ENCODE measurements at places on chromosomes 5 and 9.

GRCh38 chr5:98713027-98713426 is 60.4 kb upstream of the RGMB start:
- DNase-seq = no peak

DNA sequence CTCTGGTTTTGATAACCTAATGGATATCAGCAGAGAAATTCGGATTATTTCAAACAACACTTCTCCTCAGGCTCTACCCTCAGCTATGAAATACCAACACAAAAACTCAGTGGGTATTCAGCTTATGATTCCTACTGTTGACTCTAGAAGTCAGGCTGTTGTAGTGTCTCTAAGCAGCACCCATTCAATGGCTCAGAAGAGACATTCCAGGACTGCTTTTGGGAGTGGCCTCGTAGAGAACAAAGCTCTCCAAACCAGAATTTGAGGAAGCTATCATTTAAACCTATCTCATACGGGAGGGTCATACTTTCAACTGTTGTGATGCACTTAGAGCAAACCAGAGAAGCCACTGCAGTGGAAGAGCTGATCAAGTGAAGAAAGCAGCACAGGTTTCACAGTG is 34.1 kb downstream of the ETF1 start:
- DNase-seq = no peak

- DNase-seq = no peak
Observed at GRCh38 chr5:61679562-61679961, 347.5 kb downstream of the ZSWIM6 start.

DNA sequence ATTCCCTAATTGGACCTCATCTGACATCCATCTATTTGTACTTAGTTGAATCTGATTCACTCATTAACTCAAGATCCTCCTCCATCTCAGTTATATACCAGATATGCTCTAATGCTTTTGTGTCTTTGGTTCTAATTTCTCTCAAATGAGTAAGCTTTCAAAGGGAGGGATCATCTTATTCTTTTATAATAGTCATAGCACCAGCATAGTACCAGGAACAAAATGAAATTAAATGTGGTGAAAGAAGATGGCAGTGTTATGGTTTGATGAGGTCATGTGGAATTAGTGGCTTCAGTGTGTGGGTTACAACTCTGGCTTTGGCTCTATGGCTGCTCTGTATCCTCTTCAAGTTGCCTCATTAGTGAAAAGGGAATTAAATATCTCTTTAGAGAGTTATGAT is 32.5 kb upstream of the ZNF366 start:
- no peak for DNase-seq

Data from NCI-H510A (cell line).